ENCODE measurements at places on chromosomes 7 and 10. TPM values are rescaled to one million over a fixed set of nuclear protein-coding genes. Genes with fewer than 3 reads are reported as not detected.

DNA sequence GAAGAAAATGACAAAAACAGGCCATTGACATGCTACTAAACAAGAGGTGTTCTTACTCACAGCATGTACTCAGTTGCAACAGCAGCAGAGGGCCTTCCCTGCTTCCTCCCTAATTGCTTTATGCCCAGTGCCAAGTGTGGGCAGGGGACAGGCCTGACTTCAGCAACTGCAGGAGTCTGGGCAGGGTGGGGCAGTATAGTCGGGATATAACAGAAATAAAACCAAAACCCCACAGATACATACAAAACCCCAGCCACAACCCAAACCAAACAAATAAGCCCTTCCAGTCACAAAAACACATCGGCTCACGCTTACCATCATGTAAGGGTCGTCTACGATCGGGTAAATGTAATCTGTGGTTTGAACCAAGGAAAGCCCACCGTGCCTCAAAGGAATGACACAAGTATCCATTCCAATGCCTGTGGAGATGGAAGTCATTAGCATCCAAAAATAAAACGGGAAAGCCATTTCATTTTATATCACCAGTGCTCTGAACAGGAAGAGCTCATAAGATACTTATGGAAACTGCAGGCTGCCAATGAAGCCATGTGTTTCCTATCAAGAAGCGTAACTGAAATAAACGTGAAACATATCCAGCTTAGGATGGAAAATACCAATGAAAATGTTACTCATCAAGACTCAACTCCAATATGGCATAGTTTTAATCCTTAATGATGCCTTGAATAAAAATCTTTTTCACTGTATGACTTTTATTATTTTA, 9.5 kb downstream of the SEPHS1 start:
- H3K4me3 ChIP-seq: no peak overlapping the region
- H3K27me3 ChIP-seq: no peaks in the 10 kb centered on the region
- H3K4me1 ChIP-seq: peaks cover 24% of the 10 kb centered on the region
- peak overlapping the region; percentile 15 for H3K27ac ChIP-seq
- peaks cover 36% of the 10 kb centered on the region for H3K36me3 ChIP-seq

DNA sequence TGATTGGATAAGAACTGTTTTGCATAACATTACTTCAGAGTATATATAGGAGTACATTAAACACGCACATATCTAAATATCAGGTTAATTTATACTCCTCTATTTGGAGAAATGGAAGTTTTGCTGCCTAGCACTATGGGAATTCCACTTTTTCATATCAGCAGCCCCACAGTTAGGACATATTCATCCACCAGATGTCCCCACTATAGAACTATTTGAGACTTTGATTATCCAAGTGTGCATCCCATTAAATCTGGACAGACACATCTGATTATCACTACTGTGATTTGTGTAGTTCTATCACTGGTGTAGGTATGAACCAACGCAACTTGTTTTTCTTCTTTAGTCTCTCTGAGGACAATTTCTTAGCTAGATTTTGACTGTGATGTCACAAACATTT, 345.7 kb downstream of the THSD7A start:
- DNase-seq: no peak
- H3K36me3 ChIP-seq: no peaks in the 10 kb centered on the region
- no peaks in the 10 kb centered on the region for H3K27me3 ChIP-seq
- H3K4me1 ChIP-seq: no peaks in the 10 kb centered on the region
- no peak overlapping the region for H3K27ac ChIP-seq
- no peak overlapping the region for H3K4me3 ChIP-seq

DNA sequence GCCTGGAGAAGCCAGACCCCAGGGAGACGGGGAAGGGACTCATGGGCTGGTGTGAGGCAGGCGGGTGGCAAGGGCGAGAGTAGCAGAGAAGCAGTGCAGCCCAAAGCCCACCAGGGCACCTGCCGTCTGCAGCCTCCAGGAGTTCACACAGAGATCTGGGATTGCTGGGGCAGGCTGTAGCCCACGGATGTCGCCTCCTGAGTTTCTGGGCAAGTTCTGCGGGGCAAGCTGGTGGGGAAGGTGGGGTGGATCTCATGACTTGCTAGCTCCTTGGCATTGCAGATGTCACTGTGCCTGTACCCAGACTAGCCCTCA, 6.0 kb downstream of the ADCK2 start:
- DNase-seq: no peak
- H3K4me1 ChIP-seq: peaks cover 11% of the 10 kb centered on the region
- no peak overlapping the region for H3K4me3 ChIP-seq
- H3K36me3 ChIP-seq: peaks cover 36% of the 10 kb centered on the region
- no peaks in the 10 kb centered on the region for H3K27me3 ChIP-seq
- H3K27ac ChIP-seq: no peak overlapping the region

- H3K36me3 ChIP-seq: no peaks in the 10 kb centered on the region
- H3K27ac ChIP-seq: no peak overlapping the region
- H3K4me3 ChIP-seq: no peak overlapping the region
- no peak for DNase-seq
Measured at GRCh38 chr10:31219306-31219705, 99.7 kb upstream of the ZEB1 start.

- no peak overlapping the region for H3K4me3 ChIP-seq
- no peak overlapping the region for H3K27ac ChIP-seq
- no peaks in the 10 kb centered on the region for H3K4me1 ChIP-seq
- DNase-seq: no peak
- peaks cover 7% of the 10 kb centered on the region for H3K27me3 ChIP-seq
Measured at GRCh38 chr7:69115788-69116187, 482.5 kb upstream of the AUTS2 start.

DNA sequence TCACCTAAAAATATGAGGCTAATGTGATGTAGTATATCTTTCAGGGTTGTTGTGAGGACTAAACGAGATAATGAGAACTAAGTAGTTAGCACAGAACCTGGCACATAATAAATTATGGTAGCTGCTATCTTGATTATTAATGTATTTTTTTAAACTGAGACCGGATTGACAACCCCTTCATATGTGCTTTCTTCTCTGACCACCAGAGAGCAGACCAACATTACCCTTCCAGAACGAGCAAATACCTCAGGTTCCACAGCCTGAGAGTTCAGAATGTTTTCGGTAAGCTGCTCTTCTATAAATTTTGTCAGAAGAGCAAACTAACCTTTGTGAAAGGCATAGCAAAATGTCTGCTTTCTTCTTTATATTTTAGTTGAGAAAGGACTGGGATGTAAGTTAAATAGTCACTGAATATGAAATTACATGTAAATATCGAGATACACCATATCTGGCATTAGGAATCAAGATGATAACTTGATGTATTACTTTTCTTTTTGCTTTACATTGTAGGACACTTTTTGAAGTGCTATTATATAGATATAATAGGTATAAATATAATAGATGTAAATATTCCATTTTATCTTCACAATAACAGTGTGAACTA, 13.6 kb upstream of the BPGM start:
- no peak overlapping the region for H3K4me3 ChIP-seq
- peaks cover 14% of the 10 kb centered on the region for H3K4me1 ChIP-seq
- H3K36me3 ChIP-seq: no peaks in the 10 kb centered on the region
- DNase-seq: no peak
- H3K27me3 ChIP-seq: no peaks in the 10 kb centered on the region
- no peak overlapping the region for H3K27ac ChIP-seq

DNA sequence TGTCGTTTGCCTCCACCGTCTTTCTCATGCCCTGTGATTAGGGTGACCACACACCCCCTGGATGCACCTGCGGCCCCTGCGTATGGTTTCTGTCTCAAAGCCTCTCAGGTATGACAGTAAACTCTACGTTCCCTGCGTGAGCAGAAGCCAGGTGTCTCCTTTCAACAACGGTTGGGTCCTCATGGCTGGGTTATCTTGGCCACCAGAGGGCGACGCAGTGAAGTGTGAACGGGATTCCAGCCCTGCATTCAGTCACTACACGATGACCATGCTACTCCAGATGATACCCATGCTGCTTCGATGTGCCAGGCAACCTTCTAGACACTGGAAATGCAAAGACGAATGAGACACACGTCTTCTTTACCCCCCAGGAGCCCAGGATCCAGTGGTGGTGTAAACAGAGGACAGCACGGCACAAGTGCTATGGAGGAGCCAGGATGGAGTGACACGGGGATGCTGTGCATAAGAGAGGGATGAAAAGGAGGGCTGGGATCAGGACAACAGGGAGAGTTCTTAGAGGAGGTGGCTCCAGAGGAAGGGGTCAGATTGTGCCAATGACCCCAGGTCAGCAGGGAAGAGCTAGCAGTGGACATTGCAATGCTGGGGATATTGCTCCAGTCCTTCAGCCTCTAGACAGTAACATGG, 228.1 kb upstream of the PFKP start:
- no peaks in the 10 kb centered on the region for H3K36me3 ChIP-seq
- H3K4me1 ChIP-seq: no peaks in the 10 kb centered on the region
- no peak overlapping the region for H3K27ac ChIP-seq

- DNase-seq: no peak
- H3K27ac ChIP-seq: no peak overlapping the region
- H3K27me3 ChIP-seq: peaks cover 11% of the 10 kb centered on the region
- H3K36me3 ChIP-seq: no peaks in the 10 kb centered on the region
- peaks cover 16% of the 10 kb centered on the region for H3K4me1 ChIP-seq
- H3K4me3 ChIP-seq: no peak overlapping the region
Measured at GRCh38 chr10:132939957-132940790, 2.2 kb downstream of the CFAP46 start.

- peak overlapping the region; percentile 1 for H3K27ac ChIP-seq
- H3K4me3 ChIP-seq: no peak overlapping the region
- H3K36me3 ChIP-seq: no peaks in the 10 kb centered on the region
- no peaks in the 10 kb centered on the region for H3K27me3 ChIP-seq
- H3K4me1 ChIP-seq: peaks cover 15% of the 10 kb centered on the region
Measured at GRCh38 chr7:22601003-22601402, 101.0 kb upstream of the STEAP1B start.

- no peak overlapping the region for H3K27ac ChIP-seq
- H3K4me1 ChIP-seq: no peaks in the 10 kb centered on the region
- no peak overlapping the region for H3K4me3 ChIP-seq
- H3K36me3 ChIP-seq: no peaks in the 10 kb centered on the region
- H3K27me3 ChIP-seq: no peaks in the 10 kb centered on the region
Measured at GRCh38 chr10:61354401-61354975, 98.7 kb downstream of the TMEM26 start.

DNA sequence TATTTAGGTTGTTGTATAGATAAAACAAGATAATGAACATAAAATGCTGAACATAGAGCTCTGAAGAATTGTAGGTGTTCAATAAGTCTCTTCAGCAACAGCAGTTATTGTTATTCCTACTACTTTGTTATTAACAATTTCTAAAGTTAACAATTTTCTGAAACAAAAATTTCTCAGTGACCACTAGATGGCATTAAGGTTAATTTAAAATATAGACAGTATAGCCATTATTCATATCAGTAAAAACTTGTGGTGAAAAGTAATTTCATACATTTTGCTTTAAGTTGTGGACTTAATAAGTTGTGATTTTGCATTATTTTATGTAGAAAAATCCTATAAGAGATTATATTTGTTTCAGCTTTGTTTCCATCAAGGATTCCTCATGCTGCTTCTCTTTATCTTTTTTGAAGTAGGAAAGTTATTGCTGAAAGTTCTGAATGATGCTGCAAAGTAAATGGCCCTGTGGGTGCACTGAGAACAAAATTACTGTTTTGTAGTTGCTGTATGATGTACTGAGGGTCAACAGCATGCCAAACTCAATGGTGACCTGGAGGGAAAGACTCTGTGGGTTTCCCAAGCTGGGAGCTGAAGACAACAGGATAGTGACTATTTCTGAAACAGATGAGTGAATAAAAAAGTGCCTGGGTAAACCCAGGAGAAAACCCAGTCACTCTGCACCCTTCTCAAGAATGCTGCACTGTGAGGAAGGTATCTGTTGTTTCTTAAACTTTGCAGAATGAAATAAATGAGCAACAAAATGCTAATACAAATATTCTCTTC, 253.6 kb downstream of the KIF20B start:
- no peaks in the 10 kb centered on the region for H3K4me1 ChIP-seq
- H3K27ac ChIP-seq: no peak overlapping the region
- no peak overlapping the region for H3K4me3 ChIP-seq
- no peak for DNase-seq
- no peaks in the 10 kb centered on the region for H3K27me3 ChIP-seq
- H3K36me3 ChIP-seq: no peaks in the 10 kb centered on the region

DNA sequence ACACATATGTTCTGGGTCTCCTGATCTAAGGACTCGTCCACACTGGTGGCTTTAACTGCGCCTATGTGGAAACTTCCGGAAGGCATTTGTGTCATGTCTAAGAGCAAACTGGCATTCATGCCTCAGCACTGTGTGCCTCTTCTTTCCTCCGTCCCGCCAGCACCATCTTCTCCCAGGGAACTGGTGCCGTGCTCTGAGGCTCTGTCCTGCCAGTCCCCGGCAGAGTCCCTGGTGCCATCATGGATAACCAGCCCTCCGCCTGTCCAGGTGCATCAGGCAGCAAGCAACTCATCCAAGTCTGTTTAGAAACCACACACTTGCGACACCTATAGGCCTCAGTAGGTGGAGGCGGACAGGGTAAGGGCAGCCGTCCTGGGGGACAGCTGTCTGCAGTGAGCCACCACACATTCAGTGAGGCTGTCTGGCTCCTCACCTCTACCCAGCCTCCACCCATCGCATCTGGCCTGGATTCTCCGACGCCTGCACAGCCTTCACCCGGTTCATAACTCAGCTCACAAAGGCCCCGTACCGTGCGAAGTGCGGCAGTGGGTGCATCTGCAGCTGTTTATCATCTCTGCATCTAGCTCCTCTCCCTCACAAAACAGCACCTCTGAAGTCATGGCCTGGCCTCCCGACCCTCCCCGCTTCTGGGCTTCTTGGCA, 162.7 kb downstream of the DIP2C start:
- no peak for DNase-seq
- no peaks in the 10 kb centered on the region for H3K36me3 ChIP-seq
- no peak overlapping the region for H3K4me3 ChIP-seq
- no peaks in the 10 kb centered on the region for H3K27me3 ChIP-seq

DNA sequence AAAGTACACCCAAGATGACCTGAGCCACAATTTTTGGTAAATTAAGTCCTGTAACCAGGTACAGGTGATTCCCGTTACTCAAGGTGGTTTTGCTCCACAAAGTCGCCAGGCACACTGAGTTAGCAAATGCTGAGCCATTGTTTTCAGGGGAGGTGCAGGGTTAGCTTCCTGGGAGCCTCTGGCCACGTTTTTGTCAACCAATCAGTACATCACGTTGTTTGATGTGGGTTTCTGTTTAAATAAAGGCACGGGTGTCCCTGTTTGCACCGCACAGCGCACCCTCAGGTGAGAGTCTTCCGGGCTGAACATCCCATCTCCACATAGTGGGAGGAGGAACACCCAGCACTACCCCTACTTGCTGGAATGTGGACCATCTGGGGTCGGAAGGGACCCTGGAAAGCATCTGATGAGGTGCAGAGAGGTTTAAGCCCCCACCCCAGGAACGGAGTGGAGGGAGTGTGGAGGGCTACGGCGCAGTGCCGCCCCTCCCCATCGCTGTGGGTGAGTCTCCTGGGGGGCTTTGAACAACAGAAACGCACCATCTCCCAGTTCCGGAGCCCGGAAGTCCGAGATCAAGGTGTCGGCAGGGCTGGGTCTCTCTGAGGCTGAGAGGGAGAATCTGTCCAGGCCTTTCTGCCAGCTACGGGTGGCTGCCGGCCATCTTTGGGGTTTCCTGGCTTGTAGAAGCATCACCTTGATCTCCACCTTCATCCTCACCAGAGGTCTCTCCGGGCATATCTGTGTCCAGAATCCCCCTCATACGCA, 42.5 kb downstream of the PRKAG2 start:
- H3K4me1 ChIP-seq: peaks cover 24% of the 10 kb centered on the region
- H3K27me3 ChIP-seq: no peaks in the 10 kb centered on the region
- no peak overlapping the region for H3K27ac ChIP-seq
- no peaks in the 10 kb centered on the region for H3K36me3 ChIP-seq

CDNF gene
- 2.6 TPM for total RNA-seq

ITIH5 gene
- 20.4 TPM for total RNA-seq

FBXL13 gene
- total RNA-seq: 0.42 TPM

ERVW-1 gene
- not detected for total RNA-seq

LRRD1 gene
- 0.19 TPM for total RNA-seq

ADAMTS14 gene
- 0.17 TPM for total RNA-seq

ITPRID1 gene
- not detected for total RNA-seq

OPN1SW gene
- total RNA-seq: not detected

ASIC3 gene
- total RNA-seq: 2.7 TPM

KAZALD1 gene
- total RNA-seq: 5.1 TPM

FAM24B gene
- 1.1 TPM for total RNA-seq

Measured in heart left ventricle (tissue), 16 donors.